ENCODE measurements at places on chromosomes 3 and 15.

GRCh38 chr3:10746684-10747083 is 69.3 kb upstream of the SLC6A11 start:
- no peak for DNase-seq

DNA sequence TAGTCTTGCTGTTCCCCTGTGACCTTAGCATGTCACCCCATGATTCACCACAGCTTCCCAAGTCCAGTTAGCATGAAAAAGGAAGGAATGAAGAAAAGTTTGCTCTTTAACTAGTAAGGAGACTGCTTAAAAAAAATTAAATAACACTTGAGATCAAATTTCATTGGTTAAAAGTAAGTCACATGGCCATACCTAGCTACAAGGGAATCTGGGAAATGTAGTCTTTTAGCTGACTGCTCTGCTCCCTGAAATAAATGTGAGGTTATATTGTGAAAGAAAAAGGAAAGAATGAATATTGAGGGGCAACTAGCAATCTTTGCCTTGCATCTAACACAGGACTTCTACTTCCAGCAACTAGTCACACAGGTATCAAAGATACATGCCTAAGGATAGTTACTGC is 84.7 kb upstream of the LRRN1 start:
- DNase-seq: no peak

DNA sequence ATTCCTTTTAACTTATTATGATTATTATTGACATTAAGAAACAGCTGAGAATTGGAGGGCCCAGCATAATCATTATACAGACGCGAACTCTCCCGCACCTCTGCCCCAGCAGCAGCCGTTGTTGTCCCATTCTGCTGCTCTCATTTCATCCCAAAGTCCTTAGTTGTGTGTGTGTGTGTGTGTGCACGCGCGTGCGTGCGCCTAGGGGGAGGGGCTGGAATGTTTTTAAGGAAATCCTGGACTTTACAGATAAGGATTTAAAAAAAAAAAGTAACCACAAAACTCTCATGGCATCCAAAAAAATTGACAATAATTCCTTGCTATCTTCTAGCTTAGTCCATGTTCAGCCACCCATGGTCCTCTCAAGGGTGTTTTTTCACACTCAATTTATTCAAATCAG is 134.2 kb downstream of the WNT7A start:
- DNase-seq: no peak

DNA sequence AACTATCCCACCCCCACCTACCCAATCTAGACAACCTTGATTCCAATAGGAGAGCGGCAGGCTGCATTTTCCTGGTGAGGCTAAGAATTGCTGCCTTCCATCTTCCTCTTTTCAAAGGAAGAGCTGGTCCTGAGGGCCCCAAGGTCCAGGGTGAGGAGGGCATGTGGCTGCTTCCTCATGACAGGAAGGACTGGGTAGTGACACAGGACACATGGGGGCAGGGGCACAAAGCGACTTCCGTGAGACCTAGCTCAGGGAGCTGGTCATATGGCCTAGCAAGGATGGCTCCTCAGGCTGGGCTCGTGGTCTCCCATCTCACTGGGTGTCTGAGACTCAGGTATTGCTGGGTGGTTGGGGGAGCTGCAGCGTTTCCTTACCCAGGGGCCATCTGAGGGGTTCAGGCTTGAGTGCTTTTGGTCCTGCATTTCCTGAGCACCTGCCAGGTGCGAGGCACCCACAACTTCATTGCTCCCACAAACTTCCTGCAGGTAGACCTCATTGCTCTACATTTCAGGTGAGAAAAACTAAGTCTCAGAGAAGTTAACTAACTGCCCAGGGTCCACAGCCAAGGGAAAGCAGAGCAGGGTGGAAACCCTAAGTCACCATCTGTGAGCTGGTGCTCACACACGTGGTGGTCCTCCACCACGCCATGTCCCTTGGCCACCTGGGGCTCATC is 160.0 kb upstream of the TLE3 start:
- DNase-seq: peak; percentile 56

DNA sequence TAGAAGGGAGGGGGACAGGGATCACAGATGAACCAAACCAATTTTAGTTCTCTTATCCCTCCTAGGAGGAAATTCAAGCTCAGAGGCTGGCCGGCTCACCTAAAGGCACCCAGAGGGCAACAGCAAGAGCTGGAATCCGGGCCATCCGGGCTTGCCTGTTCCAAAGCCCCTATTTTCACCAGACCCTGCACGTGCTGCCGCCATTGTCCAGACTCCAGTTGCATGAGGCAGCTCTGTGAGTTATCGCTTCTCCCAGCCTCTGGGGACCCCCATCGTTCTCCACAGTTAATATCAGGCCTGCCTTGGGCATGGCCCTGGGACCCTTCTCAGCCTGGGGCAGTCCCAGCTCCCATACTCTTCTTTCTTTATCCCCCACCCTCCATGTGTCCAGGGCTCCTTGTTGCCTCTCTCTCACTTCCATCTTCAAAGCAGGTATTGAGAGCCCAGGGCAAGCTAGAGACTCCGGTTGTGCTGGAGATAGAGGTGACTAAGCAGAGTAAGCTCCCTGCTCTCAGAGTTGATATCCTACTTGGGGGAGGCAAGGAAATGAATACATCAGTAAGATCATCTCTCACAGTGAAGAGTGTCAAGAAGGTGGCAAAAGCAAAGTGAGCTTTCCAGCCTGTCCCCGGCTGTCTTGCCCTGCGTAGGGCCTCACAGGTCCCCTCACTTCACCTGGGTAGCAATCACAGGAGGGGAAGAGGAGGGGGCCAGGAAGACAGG is 322.8 kb downstream of the UACA start:
- no peak for DNase-seq

GRCh38 chr3:128235207-128235926 is 82.1 kb downstream of the EEFSEC start:
- no peak for DNase-seq

- DNase-seq: no peak
These were observed 37.3 kb downstream of the TLE3 start for GRCh38 chr15:70060214-70060992.

DNA sequence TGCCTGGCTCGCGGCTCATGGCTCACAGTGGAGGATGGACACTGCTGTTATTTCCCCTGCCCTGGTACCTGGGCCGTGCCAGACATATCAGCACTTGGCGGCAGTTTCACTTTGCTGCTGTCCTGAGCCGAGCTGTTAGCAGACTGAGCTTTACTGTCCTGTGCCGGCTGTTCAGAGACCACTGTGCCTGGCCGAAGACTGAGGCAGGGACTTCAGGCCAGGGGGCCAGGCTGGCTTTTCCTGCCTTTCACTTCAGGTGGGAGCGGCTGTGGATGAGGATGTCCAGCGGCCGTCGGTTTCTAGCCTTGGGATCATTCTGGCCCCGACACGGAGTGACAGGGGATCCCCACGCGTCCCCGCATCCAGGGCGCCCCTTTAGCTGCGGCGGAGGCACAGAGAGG is 1.1 kb downstream of the ATP10A start:
- DNase-seq: no peak

DNA sequence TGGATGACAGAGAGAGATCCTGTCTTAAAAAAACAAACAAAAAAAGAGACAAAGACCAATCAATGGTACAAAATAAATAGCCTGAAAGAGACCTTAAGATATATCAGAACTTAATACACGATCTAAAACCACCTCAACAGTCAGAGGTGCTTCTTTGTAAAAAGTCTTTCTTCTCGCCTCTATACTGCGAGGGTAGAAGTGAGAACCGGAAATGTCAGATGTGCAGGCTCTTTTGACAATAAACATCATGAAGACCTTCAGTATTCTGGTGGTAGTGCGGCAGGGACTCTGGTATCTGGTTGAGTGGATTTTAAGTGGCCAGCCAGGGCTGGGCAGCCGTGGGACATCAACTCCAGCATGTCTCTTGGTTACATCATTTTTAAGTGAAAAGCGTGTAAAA is 30.0 kb downstream of the RUBCN start:
- no peak for DNase-seq

DNA sequence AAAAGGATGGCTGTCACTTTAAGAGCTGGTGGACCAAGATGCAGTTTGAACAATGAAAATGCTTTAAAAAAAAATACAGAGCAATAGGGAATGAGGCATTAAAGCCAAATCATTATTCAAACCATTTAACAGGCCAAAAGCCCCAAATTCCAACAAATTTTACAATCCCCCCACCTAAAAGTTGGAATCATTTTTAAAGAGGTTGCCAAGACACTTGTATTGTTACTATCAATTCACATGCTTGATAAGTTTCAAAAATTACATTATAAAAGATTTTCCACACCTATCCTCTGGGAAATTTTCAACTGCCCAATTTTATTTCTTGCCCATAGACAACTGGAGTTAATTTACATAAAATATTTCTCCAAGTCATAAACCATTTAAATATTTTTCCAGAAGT is 192.3 kb upstream of the ARHGEF26 start:
- DNase-seq: no peak

- no peak for DNase-seq
These were observed 43.5 kb downstream of the RAB8B start for GRCh38 chr15:63232943-63233342.

DNA sequence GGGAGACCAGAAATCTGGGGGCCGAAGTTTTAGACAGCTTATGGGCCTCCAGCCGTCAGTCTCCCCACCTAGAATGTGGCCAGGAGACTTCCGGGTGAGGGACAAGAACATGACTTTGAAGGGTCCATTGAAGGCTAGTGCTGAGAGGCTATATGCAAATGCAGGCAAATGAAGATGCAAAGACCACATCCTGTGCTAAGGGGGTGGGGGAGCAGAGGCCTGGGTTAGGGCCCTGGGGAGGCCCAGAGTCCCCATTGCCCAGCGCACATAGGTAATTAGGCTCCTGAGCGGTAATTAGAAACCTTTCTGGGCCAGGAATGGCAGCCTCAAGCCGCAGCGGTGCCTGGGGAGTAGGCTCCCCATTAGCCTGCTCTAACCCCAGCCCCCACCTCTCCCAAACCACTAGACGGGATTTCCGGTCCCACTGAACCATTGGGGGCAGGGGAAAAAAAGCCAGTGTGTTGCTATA is 6.8 kb downstream of the CSK start:
- no peak for DNase-seq

DNA sequence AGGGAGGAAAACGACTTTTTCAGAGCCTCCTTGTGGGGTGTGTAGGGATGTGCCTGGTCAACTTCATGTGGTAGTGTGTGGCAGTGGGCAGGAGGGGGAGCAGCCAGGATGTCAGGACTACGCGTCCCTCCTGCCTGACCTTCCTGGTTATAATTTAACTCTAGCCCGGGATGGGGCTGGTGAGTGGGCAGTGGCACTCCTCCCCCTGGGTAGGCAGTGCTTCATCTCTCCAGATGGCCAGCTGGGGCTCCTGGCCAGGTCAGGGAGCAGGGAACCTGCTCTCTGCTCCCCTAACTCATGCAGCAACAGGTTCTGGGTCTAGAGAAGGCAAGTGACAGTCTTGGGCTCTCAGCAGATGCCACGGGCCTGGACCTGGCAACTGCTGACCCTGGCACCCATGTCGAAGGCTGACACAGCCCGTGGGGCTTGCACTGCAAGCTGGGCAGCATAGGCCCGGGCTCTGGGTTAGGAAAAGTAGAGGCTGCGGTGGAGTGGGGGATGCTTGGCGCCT is 2.6 kb downstream of the ITIH4 start:
- no peak for DNase-seq

- DNase-seq: no peak
These were observed 14.9 kb downstream of the GRAMD2A start for GRCh38 chr15:72182673-72183072.

GRCh38 chr3:47890828-47891612 is 88.1 kb downstream of the DHX30 start:
- no peak for DNase-seq

GRCh38 chr3:56890448-56891091 is 88.8 kb upstream of the ARHGEF3 start:
- DNase-seq: no peak

All from GDM1 (cell line).